ENCODE measurements at places on chromosomes 5 and 9.

- DNase-seq: no peak
Measured at GRCh38 chr9:87346061-87346665, 151.5 kb upstream of the DAPK1 start.

DNA sequence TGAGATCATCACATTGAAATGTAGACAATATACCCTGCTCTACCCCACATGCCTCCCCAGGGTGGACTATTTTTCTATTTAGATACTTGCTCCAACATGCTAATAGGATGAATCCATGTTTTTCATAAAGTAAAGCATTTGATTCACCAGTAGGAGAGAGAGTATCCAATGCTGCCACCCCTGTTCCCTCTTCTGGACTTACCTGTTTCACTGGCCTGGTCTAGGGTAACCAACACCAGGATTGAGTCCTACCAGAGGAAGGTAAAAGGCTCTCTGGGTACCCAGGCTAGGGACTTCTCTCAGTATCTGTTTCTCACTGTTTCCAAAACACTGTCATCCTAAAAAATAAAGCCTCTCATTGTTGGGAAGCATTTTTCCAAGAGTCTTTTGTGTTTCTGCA, 30.2 kb upstream of the GABRP start:
- no peak for DNase-seq

DNA sequence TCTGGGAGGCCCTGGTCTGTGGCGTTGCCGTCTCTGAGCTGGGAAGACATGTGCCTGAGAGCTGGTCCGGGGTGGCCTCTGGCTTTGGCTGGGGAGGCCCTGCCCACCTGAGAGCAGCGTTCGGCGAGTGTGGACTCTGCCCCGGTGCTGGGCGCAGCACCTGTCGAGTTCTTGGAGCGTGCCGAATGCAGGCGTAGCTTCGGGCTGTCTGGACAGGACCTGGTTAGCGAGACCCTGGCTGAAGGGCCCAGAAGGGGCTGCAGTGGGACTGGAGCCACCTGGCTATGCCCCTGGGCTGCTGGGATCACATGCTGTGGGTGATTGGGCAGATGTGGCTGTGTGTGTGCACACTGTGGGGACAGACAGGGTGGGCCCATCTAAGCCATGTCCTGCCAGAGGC, 56.5 kb downstream of the RXRA start:
- no peak for DNase-seq

- no peak for DNase-seq
Measured at GRCh38 chr5:3662344-3662743, 66.7 kb downstream of the IRX1 start.

DNA sequence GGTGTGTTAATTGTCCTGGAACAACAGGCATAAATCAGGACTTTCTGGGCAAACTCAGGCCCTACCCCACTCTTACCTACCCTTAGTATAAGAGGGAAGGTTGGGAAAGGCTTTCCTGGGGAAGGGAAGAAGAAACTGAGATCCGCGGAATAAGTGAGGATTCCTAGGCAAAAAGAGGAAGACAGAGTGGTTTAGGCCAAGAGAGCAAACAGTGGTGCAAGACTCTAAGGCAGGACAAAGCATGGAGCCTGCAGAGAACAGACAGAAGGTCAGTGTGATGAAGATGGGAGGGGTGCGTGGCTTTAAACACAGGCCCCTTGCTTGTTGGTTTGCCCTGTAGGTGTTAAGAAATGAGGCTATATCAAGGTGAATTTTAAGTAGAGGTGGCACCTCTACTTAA, 69.4 kb downstream of the TMC1 start:
- DNase-seq: no peak

DNA sequence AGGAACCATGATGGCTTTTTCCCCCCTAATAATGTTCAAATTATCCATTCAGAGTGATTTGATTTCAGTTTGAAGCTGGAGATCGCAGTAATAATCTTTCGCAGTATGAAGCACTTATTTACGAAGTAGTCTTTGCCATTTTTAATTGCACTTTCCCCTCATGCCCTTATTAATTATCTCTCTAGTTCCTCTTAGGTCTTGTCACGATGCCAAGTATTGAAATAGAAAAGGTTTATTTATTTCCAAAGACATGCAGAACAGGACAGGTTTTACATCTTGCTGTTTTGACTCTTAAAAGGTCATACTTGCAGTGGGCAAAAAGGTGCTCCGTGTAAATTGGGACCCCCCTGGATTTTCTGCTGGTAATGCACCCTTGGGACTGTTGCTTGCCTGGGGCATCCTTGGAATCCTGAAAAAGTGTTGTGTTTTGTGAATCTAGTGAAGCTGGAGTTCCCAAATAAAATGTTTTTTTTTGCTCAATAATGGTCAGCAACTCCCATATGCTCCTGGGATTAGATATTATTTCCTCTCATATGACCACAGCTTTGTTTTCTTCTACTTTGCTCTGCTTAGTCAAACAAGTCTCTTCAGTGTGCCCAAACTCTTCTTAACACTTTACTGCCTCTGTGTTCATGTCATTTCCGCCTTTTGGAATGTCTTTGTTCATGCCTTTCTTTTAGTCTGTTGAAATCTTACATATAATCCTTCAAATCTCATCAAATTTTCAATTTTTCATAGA, 278.3 kb downstream of the TMEM38B start:
- no peak for DNase-seq

GRCh38 chr5:85109616-85110015, 724.9 kb upstream of the EDIL3 start:
- no peak for DNase-seq

DNA sequence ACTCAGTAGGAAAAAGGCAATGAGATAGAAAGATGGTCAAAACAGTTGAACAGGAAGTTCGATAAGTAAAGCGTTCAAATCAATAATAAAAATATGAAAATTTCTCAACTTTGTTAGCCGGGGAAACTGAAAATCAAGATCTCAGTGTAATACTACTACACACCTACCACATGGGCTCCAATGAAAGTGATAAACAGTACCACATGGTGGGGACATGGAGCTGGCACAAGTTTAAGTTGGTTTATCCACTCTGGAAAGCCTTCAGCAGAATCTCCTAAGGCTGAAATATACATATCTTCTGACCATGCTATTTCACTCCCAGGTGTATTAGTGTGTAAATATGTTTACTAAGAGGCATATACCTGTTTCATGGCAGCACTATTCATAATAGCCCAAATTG, 126.8 kb downstream of the NXNL2 start:
- no peak for DNase-seq

DNA sequence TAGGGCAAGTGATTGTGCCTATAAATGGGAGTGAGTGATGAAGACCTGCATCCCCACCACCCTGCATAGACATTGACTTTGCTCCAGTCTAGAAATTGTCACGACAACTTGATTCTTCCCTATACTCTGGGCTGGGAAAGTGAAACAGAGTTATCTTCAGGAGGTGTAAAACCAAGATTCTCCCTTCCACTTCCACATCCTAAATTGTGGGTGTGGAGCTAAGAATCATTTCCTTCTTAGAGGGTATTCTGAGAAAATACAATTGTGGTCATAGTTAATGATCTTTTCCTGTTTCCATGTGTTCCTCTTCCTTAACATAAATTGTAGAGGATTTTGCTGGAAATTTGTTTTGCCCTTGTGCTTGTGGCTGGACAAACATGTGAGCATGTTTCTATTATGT, 96.8 kb upstream of the PJA2 start:
- no peak for DNase-seq

DNA sequence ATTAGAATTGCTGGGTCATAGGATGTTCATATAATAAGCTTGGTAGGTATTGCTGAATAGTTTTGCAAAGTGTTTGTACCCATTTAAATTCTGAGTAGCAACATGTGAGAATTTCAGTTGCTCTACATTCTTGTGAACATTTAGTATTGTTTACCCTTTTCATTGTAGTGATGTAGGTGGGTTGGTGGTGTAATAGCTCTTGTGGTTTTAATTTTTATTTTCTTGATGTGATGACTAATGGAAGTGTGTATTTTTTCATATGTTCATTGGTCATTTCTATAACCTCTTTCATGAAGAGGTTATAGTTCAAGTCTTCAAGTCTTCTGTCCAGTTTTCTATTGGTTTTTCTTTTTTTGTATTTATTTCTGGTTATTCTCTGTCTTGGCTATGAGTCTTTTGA, 34.4 kb downstream of the RASA1 start:
- DNase-seq: no peak

- no peak for DNase-seq
Measured at GRCh38 chr5:172558076-172558976, 82.7 kb upstream of the NEURL1B start.

DNA sequence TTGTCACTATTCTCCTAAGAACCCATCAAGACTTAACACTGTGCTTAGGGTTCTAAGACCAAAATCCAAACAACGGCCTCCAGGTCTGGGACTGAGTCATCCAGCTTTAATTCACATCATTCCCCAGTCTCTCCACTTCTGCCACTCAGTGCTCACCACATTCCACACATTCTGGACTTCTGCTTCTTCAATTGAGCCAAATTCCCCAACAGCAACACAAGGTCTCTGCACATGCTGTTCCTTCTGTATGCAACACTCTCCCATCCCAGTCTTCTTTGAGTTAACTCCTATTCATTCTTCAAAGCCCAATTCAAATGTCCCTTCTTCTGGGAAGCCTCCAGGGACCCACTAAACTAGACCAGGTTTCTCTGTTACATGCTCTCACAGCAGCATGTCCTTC, 97.8 kb downstream of the GPR21 start:
- DNase-seq: no peak

- DNase-seq: no peak
Measured at GRCh38 chr5:14141764-14142163, 1.4 kb upstream of the TRIO start.

DNA sequence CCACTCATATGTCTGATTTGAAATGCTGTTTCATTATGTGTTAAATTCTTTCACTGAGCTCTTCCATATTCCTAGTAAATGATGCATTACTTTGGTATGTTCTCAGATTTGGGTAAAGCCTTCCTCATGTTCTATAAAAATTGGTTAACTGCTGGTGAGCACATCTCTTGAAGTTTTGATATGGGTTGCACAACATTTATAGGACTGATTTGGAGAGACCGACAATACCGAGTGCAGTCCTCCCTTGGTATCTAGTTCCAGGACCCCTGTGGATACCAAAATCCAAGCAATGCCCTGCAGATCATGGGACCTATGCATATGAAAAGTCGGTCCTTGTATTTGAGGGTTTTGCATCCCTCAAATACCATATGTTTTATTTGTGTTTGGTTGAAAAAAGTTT, 37.8 kb downstream of the WDR36 start:
- no peak for DNase-seq

GRCh38 chr5:128469912-128470311, 68.1 kb downstream of the FBN2 start:
- no peak for DNase-seq

GRCh38 chr5:132526974-132527564, 16.3 kb downstream of the IL5 start:
- no peak for DNase-seq

- no peak for DNase-seq
Measured at GRCh38 chr5:52947851-52948250, 41.3 kb upstream of the ITGA2 start.

GRCh38 chr5:23730023-23730422, 222.6 kb downstream of the PRDM9 start:
- DNase-seq: no peak

DNA sequence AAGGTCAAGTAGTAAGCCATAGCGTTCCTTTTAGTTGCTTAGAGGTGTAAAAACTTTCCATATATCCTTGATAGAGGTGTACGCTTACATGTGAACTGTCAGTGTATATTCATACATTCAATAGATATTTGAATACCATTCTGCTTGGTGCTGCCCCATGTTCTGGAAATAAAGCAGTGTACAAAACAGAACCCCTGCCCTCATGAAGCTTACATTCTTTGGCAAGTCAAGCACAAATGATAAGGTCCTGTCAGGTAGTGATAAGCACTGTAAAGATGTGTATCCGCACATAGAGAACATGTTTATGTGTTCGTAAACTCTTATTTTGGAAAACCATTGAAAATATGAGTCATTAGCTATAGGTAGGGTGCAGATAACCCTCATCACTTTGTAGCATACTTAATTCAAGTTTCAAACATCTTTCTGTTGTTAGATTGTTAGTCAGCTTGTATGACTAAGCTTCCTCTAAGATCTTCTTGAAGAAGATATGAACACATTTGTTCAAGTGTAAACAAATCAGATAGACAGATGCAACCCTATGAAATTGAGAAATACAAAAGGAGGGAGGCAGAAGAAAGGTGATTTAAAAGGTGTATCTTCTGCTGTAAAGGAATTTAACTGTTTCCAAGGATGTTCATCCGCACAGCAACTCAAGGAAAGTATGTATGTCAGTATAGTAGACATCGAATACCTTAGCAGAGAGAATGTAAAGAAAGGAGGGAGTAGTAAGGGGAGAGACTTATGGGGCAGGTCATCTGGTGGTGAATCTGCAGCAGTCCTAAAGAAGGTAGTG, 1.6 kb downstream of the GTF3C4 start:
- DNase-seq: no peak

DNA sequence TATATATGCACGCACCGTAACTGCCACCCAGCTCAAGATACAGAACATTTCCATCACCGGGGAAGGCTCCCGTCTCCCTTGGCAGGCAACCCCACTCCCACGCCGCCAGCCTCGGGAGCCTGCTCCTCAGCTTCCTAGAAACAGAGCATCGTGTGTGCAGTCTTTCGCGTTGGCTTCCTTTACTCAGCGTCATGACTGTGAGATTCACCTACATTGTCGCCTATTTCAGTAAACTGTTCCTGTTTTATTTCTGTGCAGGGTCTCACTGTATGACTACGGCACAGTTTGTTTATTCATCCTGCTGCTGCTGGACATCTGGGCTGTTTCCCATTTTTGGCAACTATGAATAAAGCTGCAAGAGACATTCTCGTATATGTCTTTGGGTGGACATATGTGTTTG, 90.7 kb downstream of the STK10 start:
- DNase-seq: no peak

GRCh38 chr5:93925321-93925720, 183.9 kb upstream of the POU5F2 start:
- no peak for DNase-seq

All from GDM1 (cell line).